Astrocyte of the spinal cord (primary cell): ENCODE measurements at places on chromosomes 5 and 9.

GRCh38 chr9:89806371-89807100 lies 201.7 kb downstream of the GADD45G start:
- DNase-seq = peak; percentile 50

DNA sequence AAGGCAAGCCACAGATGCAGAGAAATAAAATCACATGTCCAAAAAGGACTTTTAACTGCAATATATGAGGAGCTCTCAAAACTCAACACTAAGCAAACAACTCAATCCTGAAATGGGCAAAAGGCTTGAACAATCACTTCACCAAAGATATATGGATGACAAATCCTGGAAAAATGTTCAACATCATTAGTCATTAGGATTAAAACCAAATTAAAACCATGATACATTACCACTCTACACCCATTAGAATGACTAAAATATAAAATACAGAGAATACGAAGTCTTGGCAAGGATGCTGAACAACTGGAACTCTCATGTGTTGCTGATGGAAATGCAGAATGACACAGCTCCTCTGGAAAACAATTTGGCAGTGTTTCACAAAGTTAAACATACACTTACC lies 277.4 kb downstream of the TLE1 start:
- peak; percentile 60 for DNase-seq

DNA sequence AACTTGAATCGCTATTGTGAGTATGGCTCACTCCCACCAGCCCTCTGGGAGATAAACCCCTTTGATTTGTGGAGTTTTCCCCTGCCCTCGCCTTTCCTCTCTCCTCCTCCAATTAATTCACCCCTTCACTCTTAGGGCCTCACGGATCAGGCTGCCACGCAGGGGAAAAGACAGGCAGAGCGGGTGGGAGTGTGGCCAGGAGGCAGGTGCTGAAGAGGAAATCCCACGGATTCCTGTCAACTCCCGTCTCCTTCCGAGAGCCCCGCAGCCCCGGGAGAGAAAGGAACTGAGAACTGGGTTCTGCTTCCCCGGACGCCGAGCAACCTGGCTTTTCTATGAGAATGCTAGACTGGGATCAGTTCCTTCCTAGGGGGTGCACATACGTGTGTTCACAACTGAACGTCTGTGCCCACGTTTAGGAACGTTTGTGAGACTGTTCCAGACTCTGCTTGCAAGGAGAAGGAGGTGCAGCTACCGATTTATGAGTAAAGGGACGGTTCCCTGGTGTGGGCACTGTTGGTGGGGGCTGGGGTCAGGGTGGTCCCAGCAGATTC lies 314.5 kb upstream of the TLE4 start:
- no peak for DNase-seq

GRCh38 chr5:102139029-102139428 lies 157.1 kb downstream of the SLCO4C1 start:
- DNase-seq = no peak

DNA sequence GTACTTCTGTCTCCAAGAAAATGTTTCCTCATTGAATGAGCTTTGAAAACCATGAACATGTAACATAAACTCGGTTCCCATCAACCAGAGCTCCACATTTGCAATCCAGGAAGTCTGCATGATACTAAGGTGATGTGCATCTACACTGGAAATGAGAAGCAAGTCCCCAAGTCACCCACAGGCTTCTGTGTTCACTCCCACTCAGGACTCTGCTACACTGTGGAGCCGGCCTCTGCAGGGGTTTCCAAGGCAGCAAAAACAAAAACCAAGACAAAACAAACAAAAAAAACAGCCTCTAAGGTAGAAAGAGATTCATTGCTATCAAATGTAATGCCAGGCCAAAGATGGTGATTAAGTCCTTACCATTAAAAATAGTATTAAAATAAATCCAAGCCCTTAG lies 593.7 kb downstream of the IRX1 start:
- DNase-seq = no peak

- DNase-seq = no peak
These were observed 49.9 kb downstream of the FSD1L start for GRCh38 chr9:105497704-105498103.

- no peak for DNase-seq
These were observed 105.2 kb upstream of the CACNA1B start for GRCh38 chr9:137772281-137772873.

DNA sequence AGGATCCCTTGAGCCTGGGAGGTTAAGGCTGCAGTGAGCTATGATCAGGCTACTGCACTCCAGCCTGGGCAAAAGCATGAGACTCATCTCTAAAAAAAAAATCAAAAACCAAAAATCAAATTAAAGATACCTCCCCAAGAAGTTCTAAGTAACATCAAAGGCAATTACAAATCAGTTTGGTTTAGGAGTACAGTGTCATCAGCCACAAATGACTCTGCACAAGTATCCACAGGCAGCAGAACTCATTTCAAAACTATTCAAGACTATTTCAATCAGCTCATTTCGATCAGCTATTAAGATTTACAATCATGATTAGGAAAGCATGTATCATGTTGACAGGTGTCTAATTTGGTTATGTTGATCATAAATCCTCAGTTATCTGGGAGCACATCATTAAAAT lies 19.1 kb downstream of the TRMO start:
- DNase-seq = no peak

- DNase-seq = no peak
These were observed 1279.5 kb downstream of the CDH12 start for GRCh38 chr5:21573416-21574314.

DNA sequence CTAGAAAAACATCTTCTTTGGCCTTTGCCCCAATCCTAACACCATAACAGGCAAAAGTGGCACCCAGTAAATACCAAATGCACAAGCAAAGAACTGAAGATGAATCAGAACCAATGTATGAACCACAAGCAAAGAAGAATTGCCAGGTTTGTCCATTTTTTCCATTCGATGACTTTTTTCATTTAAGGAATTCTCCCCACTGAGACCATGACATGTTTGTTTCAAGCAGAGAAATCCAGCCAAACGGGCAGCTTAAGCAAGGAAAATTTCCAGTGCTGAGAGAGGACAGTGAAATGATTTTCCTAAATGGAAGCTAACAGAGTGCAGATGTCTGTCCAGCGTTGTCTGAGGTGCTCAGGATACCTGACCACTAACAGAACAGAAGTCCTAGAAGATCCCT lies 203.7 kb downstream of the ADAMTS12 start:
- DNase-seq = peak; percentile 77

- no peak for DNase-seq
These were observed 30.2 kb upstream of the HSPA9 start for GRCh38 chr5:138605254-138605972.

GRCh38 chr5:35608881-35609779 lies 8.5 kb upstream of the SPEF2 start:
- DNase-seq = no peak

GRCh38 chr9:83430681-83431080 lies 107.5 kb downstream of the FRMD3 start:
- no peak for DNase-seq

GRCh38 chr5:173271419-173271818 lies 36.4 kb upstream of the NKX2-5 start:
- DNase-seq = no peak

DNA sequence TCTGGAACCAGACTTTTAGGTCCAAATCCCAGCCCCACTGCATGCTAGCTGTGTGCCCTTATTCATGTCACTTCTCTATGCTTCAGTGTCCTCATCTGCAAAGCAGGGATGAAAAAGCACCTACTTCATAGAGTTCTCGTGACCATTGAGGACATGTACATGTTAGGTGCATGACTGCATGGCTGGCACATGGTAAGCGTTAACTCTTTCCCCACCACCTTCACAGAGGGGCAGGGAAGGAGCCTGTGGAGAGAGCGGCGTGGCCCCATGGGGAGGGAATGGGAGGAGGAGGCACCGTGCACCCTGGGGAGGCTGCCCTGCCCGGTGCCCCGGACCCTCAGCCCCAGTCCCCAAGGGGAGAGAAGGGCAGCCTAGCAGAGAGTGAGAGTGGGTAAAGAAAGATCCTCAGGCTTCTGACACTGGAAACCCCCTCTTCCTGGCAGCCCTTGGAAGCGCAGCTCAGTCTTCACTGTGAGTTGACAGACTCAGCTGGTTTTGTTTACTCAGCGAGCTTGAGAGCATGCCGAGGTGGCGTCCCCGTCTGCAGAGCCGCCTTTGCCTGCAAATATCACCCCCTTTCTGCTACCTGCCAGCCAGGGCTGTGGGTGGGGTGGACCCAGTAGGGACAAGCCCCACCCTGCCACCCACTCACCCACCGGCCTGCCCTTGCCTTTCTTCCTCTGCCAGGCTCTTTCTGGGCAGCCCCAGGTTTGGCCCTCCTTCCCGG lies 10.6 kb upstream of the ANGPTL2 start:
- peak; percentile 58 for DNase-seq

- peak; percentile 92 for DNase-seq
These were observed 26.4 kb upstream of the F2R start for GRCh38 chr5:76689321-76690036.

GRCh38 chr5:96067251-96067650 lies 105.6 kb upstream of the ELL2 start:
- DNase-seq = no peak

GRCh38 chr5:83991566-83992224 lies 271.0 kb upstream of the HAPLN1 start:
- peak; percentile 45 for DNase-seq

GRCh38 chr5:7878381-7878873 lies 9.5 kb downstream of the MTRR start:
- peak; percentile 25 for DNase-seq

DNA sequence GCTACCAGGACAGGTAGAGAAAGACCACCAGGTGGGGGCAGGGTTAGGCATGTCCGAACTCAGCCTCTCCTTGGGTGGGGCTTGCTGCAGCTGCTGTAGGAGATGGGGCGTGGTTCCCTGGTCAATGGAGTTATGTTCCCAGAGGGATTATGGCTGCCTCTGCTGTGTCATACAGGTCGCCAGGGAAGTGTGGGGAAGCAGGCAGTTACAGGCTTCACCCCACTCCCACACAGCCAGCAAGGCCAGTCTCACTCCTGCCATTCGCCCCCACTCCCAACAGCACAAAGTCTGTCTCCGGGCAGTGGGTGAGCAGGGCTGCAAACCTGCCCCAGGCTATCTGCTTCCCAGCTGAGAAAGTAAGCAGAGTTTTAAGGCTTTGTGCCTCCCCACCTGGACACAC lies 20.0 kb upstream of the CEP72 start:
- no peak for DNase-seq

- DNase-seq = no peak
These were observed 28.9 kb upstream of the KCNN2 start for GRCh38 chr5:114332925-114333324.

DNA sequence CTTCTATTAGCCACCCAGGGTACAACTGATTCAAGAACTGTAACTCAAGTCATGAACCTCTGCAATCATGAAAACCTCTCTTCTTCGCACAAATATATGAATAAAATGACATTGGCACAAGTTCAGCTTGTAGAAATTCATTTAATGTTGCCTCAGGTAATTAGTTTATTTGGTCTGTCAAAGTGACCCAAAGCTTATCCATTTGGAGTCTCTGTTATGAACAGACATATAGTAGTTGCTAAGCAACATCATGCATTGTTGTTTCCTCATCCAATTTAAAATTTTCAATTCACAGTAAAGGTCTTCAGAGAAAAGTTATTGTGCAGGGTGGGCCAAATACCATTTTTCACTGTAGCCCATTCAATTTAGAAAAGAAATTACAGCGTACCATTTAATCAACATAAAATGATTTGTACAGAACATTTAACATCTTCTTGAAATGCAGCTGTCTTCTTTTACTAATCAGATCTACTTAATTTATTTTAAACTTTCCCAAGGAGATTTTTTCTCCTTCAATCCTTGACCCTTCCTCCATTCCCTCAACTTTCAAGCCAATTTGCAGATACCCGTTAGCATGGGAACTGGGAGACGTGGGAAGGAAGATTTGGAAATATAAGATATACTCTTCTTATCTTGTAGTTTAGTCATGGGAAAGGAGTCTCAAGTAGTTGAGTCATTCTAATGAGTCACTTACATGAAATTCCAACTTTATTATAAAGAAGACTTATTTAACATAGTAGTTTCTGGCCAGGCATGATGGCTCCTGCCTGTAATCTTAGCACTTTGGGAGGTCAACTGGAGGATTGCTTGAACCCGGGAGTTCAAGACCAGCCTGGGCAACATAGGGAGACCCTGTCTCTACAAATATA lies 231.3 kb downstream of the ATPSCKMT start:
- peak; percentile 86 for DNase-seq

- peak; percentile 54 for DNase-seq
These were observed 49.7 kb downstream of the POU4F3 start for GRCh38 chr5:146388386-146388785.

DNA sequence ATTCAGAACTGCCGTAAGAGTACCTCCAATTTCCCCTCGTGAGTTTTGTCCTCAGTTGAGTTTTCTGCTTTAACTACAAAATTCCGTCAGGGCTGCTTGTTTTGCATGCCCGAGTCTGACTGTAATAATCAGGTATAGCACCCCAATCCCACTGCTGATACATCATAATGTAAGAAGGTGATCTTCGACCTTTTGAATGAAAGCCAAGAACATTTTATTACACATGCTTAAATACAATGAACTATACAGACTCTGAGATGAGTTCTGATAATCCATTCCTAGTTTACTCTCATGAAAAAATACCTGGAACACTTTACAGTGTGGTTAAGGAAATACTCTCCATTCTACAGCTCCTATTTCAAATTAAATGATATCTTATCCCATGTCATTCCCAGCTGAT lies 49.2 kb upstream of the TSLP start:
- no peak for DNase-seq

GRCh38 chr5:172771439-172772111 lies 580 bp upstream of the DUSP1 start:
- DNase-seq = peak; percentile 76

DNA sequence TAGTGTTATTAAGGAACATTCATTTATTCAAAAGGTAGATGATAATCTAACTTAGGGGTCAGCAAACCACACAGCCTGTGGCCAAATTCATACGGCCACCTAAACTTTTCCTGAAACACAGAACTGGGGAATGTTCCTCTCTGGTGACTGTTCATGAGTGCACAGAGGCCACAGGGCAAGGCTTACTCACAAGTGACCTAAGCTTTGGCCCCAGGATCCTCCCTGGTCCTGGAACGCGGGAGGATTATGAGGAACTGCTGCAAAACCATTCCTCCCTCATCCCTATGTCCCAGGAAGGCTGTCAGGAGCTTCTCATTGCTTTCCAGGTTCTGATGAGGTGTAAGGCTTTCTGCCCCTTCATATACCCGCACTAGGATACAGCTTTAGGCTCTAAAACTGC lies 397.6 kb downstream of the SEMA5A start:
- no peak for DNase-seq

DNA sequence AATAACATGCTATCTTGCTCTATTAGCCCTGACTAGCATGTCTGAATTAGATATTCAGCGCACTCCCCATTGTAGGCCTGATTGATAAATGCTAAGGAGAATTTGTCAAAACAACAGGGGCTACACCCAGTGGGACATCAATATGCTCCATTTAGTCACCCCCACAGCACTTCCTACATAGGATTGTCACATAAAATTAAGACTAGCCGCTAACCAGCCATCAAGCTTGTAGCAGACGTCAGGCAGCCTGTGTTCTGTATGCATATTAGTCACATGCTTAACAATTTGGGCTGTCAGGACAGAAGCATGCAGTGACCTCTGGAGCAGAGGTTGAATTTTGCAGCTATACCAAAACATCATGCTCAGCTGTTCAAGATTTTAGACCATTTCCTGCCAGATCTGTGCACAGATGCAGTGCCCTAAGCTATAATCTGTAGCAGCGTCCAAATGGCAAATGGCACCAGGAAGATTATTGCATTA lies 197.4 kb upstream of the ISL1 start:
- DNase-seq = no peak

GRCh38 chr5:1652873-1653697 lies 129.3 kb upstream of the LPCAT1 start:
- DNase-seq = no peak

GRCh38 chr9:137924761-137925369 lies 47.3 kb downstream of the CACNA1B start:
- no peak for DNase-seq
